ENCODE measurements at places on chromosomes 2 and 18.

- H3K4me1 ChIP-seq: peaks cover 29% of the 10 kb centered on the region
- H3K27ac ChIP-seq: peak overlapping the region; percentile 80
- no peaks in the 10 kb centered on the region for H3K36me3 ChIP-seq
These were observed 50.5 kb downstream of the ZNF532 start for GRCh38 chr18:58915006-58915799.

DNA sequence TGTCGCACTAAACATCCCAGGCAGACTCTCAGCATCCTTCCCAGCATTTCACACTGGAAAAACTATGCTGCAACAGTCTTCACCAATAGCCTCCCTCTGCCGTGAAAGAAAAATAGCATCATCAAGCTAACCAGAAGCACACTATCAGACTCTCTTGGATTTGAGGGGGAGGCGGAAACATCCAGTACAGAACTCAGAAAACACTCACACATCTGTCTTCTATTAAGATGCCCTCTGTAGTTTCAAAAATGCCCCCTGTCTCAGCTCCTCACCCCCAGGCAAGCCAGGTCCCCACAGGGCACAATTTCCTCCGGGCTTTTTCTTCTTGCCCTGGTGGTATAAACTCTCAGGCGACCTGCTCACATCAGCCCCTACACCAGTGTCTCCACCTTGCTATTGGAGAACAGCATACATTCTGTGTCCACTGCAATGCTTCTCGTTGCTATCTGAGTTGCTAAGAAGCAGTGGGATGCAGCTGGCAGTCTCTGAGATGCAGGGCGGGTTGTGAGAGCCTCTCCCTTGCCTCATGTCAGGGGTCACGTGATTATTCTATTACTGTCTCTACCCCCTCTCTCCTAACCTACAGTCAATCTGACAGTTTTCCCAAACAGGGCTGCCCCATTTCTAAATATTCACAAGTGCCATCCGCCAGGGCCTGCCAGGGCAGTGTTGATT lies 189.9 kb downstream of the INO80D start:
- H3K27me3 ChIP-seq: no peaks in the 10 kb centered on the region
- no peaks in the 10 kb centered on the region for H3K4me1 ChIP-seq
- H3K27ac ChIP-seq: no peak overlapping the region
- no peak overlapping the region for H3K4me3 ChIP-seq
- DNase-seq: no peak

- H3K36me3 ChIP-seq: no peaks in the 10 kb centered on the region
- peak overlapping the region; percentile 21 for H3K4me3 ChIP-seq
- H3K27me3 ChIP-seq: no peaks in the 10 kb centered on the region
- DNase-seq: peak; percentile 20
- H3K4me1 ChIP-seq: no peaks in the 10 kb centered on the region
These were observed 46.9 kb upstream of the CNOT11 start for GRCh38 chr2:101205521-101206479.

- H3K27me3 ChIP-seq: no peaks in the 10 kb centered on the region
- no peak for DNase-seq
- H3K36me3 ChIP-seq: no peaks in the 10 kb centered on the region
- H3K27ac ChIP-seq: no peak overlapping the region
- no peak overlapping the region for H3K4me3 ChIP-seq
- no peaks in the 10 kb centered on the region for H3K4me1 ChIP-seq
These were observed 118.6 kb upstream of the SIX2 start for GRCh38 chr2:45127891-45128290.

DNA sequence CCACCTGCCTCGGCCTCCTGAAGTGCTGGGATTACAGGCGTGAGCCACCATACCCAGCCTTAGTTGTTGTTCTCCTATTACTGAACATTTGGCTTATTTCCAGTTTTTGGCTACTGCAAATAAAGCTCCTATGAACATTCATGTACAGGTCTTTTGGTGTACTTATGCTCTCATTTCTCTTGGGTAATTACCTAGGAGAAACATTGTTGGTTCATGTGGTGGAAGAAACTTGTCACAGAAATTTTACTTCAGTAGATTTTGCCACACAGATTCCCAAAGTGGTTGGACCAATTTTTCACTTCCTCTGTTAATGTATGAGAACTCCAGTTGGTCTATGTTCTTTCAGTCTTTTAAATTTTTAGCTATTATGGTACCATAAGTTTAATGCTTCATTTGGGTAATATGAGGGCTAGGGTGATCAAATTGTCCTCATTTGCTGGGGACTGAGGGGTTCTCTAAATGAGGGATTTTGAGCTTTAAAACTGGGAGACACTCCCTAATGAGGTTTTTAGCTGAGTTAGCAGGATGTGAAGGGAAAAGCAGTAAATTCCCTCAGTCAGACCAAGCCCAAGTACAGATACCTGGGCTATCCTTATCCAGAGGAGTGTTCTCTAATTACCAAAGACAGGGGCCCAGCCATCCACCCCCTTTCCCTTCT lies 33.9 kb downstream of the MTA3 start:
- H3K27ac ChIP-seq: no peak overlapping the region
- H3K27me3 ChIP-seq: no peaks in the 10 kb centered on the region
- no peaks in the 10 kb centered on the region for H3K4me1 ChIP-seq
- DNase-seq: no peak
- H3K36me3 ChIP-seq: peaks cover 6% of the 10 kb centered on the region

- no peaks in the 10 kb centered on the region for H3K27me3 ChIP-seq
- DNase-seq: no peak
- peaks cover 13% of the 10 kb centered on the region for H3K4me1 ChIP-seq
- no peak overlapping the region for H3K4me3 ChIP-seq
- H3K36me3 ChIP-seq: no peaks in the 10 kb centered on the region
These were observed 217.2 kb upstream of the OSR1 start for GRCh38 chr2:19575641-19576040.

GRCh38 chr2:191740759-191741158 lies 62.8 kb downstream of the NABP1 start:
- no peaks in the 10 kb centered on the region for H3K27me3 ChIP-seq
- no peak overlapping the region for H3K4me3 ChIP-seq
- H3K27ac ChIP-seq: no peak overlapping the region
- DNase-seq: no peak

GRCh38 chr2:224122542-224122941 lies 83.5 kb upstream of the SERPINE2 start:
- no peaks in the 10 kb centered on the region for H3K4me1 ChIP-seq
- no peak for DNase-seq
- no peaks in the 10 kb centered on the region for H3K36me3 ChIP-seq

DNA sequence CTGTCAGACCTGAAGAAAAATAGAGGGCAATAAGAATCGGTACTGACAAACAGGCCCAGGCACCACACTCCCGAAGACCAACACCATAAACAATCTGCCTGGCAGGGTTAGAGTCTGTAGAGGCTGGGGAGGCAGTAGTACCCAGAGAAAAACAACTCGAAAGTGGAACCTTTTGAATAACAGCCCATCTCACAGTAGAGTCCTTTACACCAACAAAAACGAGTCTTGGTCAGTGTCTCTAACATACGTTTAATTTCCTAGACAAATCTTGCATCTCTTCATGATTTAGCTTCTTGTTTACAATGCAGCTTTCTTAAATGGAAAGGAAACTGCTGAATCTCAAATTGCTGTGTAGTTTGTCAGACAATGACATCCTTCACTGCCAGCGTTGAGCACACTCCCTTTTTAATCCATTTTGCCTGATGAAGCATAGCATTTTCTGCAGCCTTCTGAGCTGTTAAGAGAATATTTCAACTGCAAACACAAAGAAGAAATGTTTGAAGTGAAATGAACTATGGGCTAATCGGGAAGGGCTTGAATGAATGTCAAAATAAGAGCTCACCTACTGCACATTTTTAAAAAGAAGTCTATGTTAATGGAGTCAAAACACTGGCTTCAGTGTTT lies 73.1 kb upstream of the DSG1 start:
- no peaks in the 10 kb centered on the region for H3K4me1 ChIP-seq
- no peak overlapping the region for H3K4me3 ChIP-seq
- H3K27me3 ChIP-seq: no peaks in the 10 kb centered on the region
- H3K27ac ChIP-seq: no peak overlapping the region

DNA sequence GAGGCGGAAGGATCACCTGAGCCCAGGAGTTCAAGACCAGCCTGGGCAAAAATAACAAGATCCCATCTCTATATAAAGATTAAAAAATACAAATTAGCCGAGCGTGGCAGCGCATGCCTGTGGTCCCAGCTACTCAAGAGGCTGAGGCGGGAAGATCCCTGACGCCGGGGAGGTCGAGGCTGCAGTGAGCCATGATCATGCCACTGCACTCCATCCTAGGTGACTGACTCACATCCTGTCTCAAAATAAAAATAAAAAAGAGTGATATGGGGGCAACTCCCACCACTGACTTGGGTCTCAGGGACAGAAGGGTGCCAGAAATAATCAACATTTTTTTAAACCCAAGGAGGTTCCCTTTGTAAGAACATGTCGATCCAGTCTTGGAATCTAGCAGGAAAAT lies 37.6 kb downstream of the ZNF516 start:
- no peaks in the 10 kb centered on the region for H3K4me1 ChIP-seq
- H3K27me3 ChIP-seq: no peaks in the 10 kb centered on the region
- H3K4me3 ChIP-seq: no peak overlapping the region
- no peak for DNase-seq
- no peak overlapping the region for H3K27ac ChIP-seq
- no peaks in the 10 kb centered on the region for H3K36me3 ChIP-seq

DNA sequence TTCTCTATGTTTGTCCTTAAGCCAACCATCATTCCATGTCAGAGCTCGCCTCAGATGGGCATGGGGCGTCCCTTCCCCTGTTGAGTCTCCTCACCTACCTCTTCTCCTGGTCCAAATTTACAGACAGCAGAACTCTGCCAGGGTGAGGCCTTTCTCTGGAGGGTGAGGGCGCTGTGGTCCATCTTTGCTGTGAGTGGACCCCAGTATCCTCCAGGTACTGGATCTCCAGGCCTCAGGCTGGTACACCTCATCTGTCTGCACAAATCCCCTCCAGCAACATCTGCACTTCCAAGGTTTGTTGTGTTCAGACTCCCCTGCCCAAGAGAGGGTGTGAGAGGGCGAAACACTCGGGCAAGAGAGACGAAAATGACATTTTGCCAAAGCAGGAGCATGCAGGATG lies 63.9 kb upstream of the EDAR start:
- no peak for DNase-seq
- no peaks in the 10 kb centered on the region for H3K4me1 ChIP-seq
- no peak overlapping the region for H3K4me3 ChIP-seq
